ENCODE measurements at places on chromosomes 3 and 15.

- no peak for DNase-seq
These were observed 307.4 kb upstream of the COL8A1 start for GRCh38 chr3:99330924-99331532.

- DNase-seq, result no peak
These were observed 337.2 kb upstream of the ZNF385D start for GRCh38 chr3:22088204-22088603.

DNA sequence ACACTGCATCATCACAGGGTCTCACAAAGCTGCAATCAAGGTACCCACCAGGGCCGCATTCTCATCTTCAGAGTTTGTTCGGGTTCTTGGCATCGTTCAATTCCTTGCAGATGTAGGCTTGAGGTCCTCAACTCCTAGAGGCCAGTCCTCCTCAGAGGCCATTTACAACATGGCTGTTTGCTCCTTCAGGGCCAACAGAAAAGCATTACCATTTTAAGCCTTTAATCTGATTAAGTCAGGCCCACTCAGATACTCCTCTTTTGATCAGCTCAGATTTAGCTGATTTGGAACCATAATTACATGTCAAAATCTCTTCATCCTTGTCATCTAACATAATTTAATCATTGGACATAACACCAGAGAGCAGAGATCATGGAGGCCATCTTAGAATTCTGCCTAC lies 55.4 kb downstream of the BFSP2 start:
- DNase-seq, result no peak

DNA sequence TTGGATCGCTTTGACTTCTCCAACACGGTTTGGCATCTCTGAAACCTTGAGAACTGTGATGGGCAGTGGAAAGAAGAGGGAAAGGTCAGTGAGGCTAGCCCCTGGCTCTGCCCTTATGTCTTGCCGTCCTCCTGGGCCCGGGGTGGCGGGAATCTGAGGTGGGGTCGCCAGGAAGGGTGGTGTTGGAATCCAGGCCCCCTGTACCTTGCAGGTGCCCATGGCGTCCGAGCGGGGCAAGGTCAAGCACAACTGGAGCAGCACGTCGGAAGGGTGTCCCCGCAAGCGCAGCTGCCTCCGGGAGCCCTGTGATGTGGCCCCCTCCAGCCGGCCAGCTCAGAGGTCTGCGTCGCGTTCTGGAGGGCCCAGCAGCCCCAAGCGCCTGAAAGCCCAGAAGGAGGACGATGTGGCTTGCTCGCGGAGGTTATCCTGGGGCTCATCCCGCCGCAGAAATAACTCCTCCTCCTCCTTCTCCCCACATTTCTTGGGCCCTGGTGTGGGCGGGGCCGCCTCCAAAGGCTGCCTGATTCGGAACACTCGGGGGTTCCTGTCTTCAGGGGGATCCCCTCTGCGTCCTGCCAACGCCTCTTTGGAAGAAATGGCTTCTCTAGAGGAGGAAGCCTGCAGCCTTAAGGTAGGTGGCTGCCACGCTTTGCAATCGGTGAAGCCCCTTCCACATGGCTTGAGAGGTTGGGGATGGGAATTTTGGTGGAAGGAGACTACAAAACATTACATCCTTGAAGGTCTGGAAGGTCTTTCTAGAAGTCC lies 907 bp downstream of the TATDN2 start:
- no peak for DNase-seq

GRCh38 chr15:66739287-66739686 lies 37.3 kb downstream of the SMAD6 start:
- DNase-seq, result no peak

GRCh38 chr3:66983101-66983500 lies 15.0 kb upstream of the KBTBD8 start:
- DNase-seq, result no peak

- DNase-seq, result no peak
These were observed 25.8 kb downstream of the CCDC12 start for GRCh38 chr3:46950650-46951241.
